Forelimb muscle (tissue), 1 donor: ENCODE measurements at places on chromosomes 1 and 21.

GRCh38 chr1:27161594-27161993, 6.7 kb upstream of the SLC9A1 start:
- no peak for DNase-seq

DNA sequence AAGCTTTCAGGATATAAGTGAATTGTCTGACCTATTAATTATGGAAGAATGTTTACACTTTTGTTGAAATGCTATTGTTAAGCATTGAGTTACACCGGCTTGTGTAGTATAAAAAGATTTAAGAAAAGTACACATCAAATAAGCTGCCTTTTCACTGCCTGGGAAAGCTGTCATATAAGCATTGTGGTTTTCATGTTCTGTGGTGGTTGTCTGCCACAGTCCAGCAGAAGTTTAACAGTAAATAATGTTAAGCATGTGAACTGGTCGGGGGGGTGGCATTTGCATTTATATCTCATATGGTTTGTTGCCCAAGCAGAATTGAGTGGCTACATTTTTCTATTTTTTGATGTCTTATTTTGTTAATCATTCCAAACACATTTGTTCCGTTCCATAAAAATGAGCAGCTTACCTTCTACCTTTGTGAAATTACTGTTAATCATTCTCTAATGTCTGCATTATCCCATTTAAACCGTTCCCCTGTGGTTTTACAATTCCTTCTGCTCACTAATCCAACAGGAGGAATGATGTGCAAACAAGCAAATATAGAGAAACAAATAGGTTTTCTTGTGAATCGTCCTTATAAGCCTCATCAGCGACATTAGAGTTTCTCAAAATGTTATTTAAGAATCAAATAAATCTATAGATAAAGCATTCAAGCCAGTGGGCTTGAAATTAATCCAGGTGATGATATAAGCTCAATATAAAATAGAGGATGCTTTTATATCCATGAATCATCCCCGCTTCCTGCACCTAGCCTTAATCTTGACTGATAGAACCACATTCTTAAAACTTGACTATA, 160.8 kb upstream of the SAMSN1 start:
- DNase-seq, result no peak

- DNase-seq, result no peak
These were observed 3.6 kb downstream of the BTG2 start for GRCh38 chr1:203308923-203309331.

DNA sequence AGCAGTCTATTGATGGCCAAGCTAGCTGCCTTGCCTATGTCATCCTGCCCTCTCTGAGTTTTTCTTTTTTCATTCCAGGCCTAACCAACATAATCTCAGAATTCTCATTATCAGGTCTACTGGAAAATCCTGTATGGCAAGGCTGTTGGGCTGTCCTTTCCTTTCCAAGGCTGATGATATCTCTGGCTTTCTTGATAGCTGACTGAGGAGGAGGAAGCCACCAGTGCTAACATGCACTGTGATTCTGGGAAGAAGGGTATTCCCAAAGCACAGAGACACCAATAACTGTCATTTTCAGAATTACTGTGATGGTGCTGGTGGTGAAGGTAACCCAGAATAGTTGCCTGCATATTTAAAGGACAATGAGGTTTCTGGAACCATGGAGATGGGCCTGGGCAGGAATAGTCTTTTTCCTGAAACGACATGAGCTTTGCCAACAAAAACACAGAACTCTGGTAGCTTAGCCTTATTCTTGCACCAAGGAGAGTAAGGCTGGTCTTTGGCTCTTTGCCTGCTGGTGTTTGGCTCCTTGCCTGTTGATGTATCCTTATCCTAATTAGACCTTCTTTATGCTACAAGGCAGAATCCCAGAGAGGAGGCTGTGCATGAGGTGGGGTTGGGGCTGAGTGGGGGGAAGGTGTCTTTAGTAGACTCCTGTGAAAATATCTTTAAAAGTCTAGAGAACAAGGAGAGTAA, 157.4 kb downstream of the TNFSF18 start:
- no peak for DNase-seq

GRCh38 chr1:38093569-38094520, 47.3 kb upstream of the POU3F1 start:
- no peak for DNase-seq

DNA sequence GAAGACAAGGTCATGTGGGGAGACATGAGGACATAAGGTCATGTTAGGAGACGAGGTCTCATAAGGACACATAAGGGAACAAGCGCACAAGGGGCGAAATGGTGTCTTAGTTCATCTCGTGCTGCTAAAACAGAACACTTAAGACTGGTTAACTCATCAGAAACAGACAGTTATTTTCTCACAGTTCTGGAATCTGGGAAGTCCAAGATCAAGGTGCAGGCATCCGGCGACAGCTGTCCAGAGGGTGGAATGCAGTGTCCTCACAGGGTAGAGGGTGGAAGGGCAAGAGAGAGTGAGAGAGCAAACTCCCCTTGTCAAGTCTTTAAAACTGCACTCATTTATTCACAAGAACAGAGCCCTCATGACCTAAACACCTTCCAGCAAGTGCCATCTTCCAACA, 34.6 kb upstream of the PDPN start:
- no peak for DNase-seq

- DNase-seq, result no peak
These were observed 54.2 kb upstream of the PRKACB start for GRCh38 chr1:84089867-84090266.

DNA sequence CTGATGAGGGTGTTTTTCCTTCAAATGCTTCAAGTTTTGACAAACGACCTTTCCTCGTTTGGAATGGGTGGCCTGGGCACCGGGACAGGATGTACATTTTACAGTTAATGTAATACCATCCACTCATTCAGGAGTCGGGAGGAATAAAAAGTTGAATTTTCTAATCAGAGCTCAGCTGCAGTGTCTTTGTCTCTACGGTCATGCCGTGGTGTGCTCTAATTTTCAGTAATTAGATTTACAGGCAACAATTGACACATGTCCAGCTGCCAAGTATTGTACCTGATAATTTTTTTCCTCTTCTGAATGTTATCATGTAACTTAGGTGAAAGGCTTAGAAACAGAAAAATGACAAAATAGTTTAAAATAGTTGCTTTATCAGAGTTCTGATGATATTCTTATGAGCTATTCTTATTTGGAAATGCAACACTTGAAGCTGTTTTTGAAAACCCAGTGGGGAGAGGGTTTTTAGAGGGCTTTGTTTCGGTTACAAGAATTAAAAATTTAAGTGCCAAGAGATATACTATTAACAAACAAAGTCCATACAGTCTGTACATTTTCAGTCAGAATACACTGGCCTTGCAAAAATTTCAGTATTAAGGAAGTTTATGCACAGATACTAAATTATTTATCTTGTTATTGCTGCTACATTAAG, 1.0 kb downstream of the CDKN2C start:
- DNase-seq, result no peak

- peak; percentile 48 for DNase-seq
These were observed 5.4 kb downstream of the TNN start for GRCh38 chr1:175073061-175073460.

GRCh38 chr1:172394141-172394751, 26.2 kb upstream of the C1orf105 start:
- DNase-seq, result no peak

- peak; percentile 40 for DNase-seq
These were observed 12.9 kb downstream of the PI4KB start for GRCh38 chr1:151314137-151314875.

GRCh38 chr1:101059945-101060542, 34.5 kb upstream of the DPH5 start:
- no peak for DNase-seq

DNA sequence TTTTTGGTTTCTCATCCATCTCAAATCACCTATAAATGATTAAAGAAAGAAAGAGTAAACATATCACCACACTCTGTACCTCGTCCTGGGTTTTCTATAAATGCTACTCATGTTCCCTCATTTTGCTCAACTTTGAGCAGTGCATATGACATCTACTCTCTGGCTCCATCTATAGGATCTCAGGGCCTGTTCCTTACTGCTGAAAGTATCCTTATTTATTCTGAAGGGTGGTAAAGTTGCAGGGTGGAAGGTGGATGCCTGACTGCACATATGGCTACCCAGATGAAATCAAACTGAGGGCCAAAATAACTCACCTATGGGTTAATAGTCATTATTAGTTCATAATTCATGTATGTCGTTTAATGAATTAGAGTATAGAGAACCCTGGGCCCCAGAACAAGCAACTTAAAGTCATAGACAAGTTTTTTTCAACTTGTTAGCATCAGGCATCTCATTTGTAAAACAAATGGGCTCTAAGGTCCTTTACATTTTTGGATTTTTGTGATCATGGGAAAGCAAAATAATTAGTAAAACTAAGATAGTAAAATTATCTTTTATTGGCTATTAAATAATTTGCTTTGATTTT, 46.5 kb downstream of the NCF2 start:
- peak; percentile 41 for DNase-seq

GRCh38 chr1:184590163-184590750, 164.4 kb downstream of the EDEM3 start:
- DNase-seq, result no peak

GRCh38 chr1:14599800-14600199, 1.3 kb downstream of the KAZN start:
- no peak for DNase-seq

DNA sequence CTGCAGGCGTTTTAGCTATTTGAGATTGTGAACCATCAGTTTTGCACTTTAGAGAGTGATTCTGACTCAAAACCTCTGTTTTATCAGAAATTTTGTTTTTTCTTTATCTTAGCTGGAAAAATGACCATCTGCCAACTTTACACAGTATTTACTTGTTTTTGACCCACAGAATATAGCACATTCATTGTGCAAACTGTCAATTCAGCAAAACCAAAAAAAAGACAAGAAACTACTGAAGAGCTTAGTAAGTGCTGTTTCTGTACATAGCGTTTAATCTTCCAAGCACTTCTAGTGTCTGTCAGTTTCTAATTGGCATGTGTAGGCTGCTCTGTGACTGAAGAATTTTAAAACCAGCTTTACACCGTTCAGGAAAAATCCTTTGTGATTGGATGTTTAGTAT, 76.0 kb upstream of the VANGL1 start:
- no peak for DNase-seq

DNA sequence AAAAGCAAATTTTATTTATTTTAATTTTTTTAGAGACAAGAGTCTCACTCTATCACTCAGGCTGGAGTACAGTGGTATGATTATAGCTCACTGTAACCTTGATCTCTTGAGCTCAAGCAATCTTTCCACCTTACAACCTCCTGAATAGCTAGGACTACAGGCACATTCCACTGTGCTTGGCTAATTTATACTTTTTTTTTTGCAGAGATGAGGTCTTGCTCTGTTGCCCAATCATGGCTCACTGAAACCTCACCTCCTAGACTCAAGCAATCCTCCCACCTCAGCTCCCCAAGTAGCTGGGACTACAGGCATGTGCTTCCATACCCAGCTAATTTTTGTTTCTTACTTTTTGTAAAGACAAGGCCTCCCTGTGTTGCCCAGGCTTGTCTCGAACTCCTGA, 49.5 kb downstream of the DR1 start:
- no peak for DNase-seq

DNA sequence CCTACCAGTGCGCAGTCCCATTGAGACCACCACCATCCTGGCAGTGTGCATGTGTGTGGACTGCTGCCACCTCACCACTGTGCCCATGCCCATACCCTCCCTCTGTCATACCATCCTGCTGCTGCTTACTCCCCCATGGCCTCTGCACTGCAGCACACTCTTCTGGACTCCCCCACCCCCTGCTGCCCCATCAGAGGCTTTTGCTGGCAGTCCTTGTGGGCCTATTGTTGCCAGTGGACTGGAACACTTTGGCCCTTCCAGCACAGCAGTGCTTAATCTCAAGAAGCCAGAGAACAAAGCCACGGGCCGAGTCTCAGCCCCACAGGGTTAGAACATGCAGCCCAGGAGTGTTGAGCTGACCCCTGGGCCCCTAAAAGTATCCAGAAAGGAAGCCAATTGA, 41.9 kb upstream of the IVNS1ABP start:
- DNase-seq, result no peak

DNA sequence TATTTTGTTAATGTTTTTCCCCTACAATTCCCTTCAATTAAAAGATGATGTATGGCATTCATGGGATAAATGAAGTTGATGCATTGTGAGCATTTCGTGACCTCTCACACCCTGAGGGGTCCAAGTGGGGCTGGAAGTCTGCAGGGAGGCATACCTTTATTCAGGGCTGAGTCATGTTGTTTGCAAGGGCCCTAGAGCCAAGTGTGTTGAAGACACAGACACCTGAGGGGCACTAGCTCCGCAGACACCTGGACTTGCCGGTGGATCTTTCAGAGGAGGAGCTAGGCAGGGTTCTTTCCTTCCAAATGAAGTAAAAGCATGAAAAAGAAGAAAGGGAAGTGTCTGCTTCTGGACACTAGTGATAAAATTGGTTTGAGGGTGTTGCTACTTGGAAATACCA, 57.0 kb upstream of the RGS7 start:
- no peak for DNase-seq

GRCh38 chr1:171140956-171141687, 44.0 kb upstream of the FMO2 start:
- DNase-seq, result no peak

DNA sequence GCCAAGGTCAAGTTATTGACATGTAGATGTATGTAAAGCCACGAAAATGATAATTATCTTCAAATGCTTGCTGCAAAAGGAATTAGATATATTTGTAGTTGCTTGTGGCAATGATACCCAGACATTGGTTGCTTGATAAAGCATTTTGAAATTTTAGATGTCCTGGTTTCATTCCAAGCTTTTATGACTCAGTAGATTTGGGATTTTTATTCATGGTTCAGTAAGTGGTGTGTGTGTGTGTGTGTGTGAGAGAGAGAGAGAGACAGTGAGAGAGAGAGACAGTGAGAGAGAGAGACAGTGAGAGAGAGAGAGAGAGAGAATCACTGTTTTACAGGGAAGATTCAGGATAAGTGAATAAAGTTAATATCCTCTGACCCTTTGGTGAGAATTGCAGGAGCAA, 498.2 kb upstream of the C1orf87 start:
- no peak for DNase-seq
